ENCODE measurements at places on chromosomes 11 and 22. TPM values are rescaled to one million over a fixed set of nuclear protein-coding genes. Genes with fewer than 3 reads are reported as not detected.

GRCh38 chr11:35610631-35611030 is 7.6 kb upstream of the FJX1 start:
- no peak for DNase-seq
- no peaks in the 10 kb centered on the region for H3K36me3 ChIP-seq
- H3K27ac ChIP-seq, result no peak overlapping the region
- H3K4me1 ChIP-seq, result no peaks in the 10 kb centered on the region

- DNase-seq, result no peak
- H3K27me3 ChIP-seq, result no peaks in the 10 kb centered on the region
- no peaks in the 10 kb centered on the region for H3K36me3 ChIP-seq
- H3K4me1 ChIP-seq, result no peaks in the 10 kb centered on the region
- no peak overlapping the region for H3K27ac ChIP-seq
- no peak overlapping the region for H3K4me3 ChIP-seq
These were observed 64.6 kb upstream of the SESN3 start for GRCh38 chr11:95295382-95296149.

DNA sequence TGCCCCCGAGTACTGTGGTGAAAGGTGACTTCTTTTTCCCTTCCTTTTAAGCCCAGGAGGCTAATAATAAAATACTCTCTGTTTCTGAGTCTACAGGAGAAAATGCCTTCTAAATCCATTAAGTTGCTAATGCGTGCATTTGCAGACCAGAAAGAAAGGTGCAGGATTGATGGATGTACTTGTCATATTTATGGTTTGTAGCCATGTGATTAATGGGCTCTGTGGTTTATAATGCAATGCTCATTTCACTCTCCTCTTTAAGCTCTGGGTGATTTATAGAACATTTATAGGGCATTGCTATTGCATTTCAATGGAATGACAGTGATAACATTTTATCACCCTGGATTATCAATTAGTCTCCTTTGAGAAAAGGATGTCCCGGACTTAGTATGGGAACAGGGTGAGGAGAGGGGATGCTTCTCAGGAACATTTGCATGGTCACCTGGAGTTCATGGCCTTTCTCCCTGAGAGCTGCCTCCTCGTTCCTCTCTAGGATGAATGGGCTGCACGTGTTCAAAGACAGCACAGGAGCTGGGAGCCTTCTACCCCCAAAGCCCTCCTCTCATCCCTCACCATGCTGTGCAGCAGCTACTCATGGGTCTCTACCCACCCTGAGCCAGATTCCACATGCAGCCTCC is 82.8 kb upstream of the HMGXB4 start:
- H3K27me3 ChIP-seq, result no peaks in the 10 kb centered on the region
- DNase-seq, result no peak
- H3K4me3 ChIP-seq, result no peak overlapping the region
- H3K4me1 ChIP-seq, result no peaks in the 10 kb centered on the region

- no peaks in the 10 kb centered on the region for H3K4me1 ChIP-seq
- DNase-seq, result no peak
- no peak overlapping the region for H3K4me3 ChIP-seq
- no peaks in the 10 kb centered on the region for H3K27me3 ChIP-seq
These were observed 879.7 kb downstream of the JRKL start for GRCh38 chr11:97269527-97269926.

DNA sequence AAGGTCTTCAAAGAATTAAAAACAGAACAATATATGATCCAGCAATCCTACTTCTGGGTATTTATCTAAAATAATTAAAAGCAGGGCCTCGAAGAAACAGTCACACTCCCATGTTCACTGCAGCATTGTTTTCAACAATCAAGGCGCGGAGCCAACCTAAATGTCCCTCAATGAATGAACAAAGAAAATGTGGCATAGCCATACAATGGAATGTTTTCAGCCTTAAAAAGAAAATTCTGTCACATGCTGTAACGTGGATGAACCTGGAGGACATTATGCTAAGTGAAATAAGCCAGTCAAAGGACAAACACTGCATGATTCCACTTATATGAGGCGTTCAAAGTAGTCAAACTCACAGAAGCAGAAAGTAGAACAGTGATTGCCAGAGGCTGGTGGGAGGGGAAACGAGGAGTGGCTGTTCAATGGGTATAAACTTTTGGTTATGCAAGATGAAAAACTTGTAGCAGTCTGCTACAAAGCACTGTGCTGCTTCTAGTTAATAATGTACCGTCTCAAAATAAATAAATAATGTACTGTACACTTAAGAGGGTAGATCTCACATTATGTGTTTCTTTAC is 41.2 kb downstream of the SNX19 start:
- H3K36me3 ChIP-seq, result peaks cover 59% of the 10 kb centered on the region
- H3K27ac ChIP-seq, result no peak overlapping the region
- H3K27me3 ChIP-seq, result no peaks in the 10 kb centered on the region
- H3K4me1 ChIP-seq, result no peaks in the 10 kb centered on the region
- no peak overlapping the region for H3K4me3 ChIP-seq
- DNase-seq, result no peak

Gene FIBIN
- total RNA-seq, result 0.87 TPM

Gene MGAT3
- 0.06 TPM for total RNA-seq

Gene ANKK1
- 0.12 TPM for total RNA-seq

Gene ATG16L2
- total RNA-seq, result 16.0 TPM

Gene PLAAT4
- 52.9 TPM for total RNA-seq
